Ascending aorta (tissue), 2 donors: ENCODE measurements at places on chromosomes 12 and 14. TPM values are rescaled to one million over a fixed set of nuclear protein-coding genes. Genes with fewer than 3 reads are reported as not detected.

C12orf50 gene
- not detected for total RNA-seq

ERP27 gene
- total RNA-seq, result not detected

TGM1 gene
- 1.7 TPM for total RNA-seq

- no peak overlapping the region for H3K4me3 ChIP-seq
- no peak overlapping the region for H3K27ac ChIP-seq
- H3K27me3 ChIP-seq, result no peaks in the 10 kb centered on the region
- no peaks in the 10 kb centered on the region for H3K4me1 ChIP-seq
These were observed 91.1 kb upstream of the FUT8 start for GRCh38 chr14:65321370-65321875.

GRCh38 chr12:92186038-92186470, 40.4 kb upstream of the BTG1 start:
- H3K27ac ChIP-seq, result no peak overlapping the region
- no peaks in the 10 kb centered on the region for H3K36me3 ChIP-seq
- H3K4me1 ChIP-seq, result no peaks in the 10 kb centered on the region
- DNase-seq, result no peak
- H3K4me3 ChIP-seq, result no peak overlapping the region
- H3K27me3 ChIP-seq, result no peaks in the 10 kb centered on the region

GRCh38 chr12:34396006-34396860, 373.9 kb downstream of the ALG10 start:
- H3K4me3 ChIP-seq, result no peak overlapping the region
- no peaks in the 10 kb centered on the region for H3K36me3 ChIP-seq
- H3K27ac ChIP-seq, result no peak overlapping the region
- peak; percentile 37 for DNase-seq
- H3K4me1 ChIP-seq, result no peaks in the 10 kb centered on the region

GRCh38 chr12:88471331-88472045, 108.8 kb downstream of the KITLG start:
- H3K27ac ChIP-seq, result peak overlapping the region; percentile 0
- no peaks in the 10 kb centered on the region for H3K4me1 ChIP-seq
- no peak for DNase-seq
- H3K36me3 ChIP-seq, result no peaks in the 10 kb centered on the region
- H3K27me3 ChIP-seq, result no peaks in the 10 kb centered on the region

DNA sequence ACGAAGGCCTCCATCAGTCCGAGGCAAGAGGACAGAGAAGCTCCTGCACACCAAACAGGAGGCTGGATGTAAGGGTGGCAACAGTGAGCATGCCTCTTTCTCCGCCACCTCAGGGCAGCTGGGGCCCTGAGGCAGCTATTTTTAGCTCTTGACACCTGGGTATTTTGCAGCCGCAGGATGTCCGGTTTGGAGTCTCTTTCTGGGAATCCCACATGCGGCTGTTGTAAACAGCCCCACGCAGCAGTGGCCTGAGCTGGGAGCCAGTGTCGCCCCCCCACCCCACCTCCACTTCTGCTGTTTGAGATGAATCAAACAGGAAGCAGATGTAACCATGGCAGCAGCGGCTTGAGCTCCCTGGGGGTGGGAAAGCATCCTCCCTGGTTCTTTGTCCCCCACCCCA, 11.7 kb downstream of the HDAC7 start:
- peak overlapping the region; percentile 97 for H3K27ac ChIP-seq
- DNase-seq, result peak; percentile 82
- peak overlapping the region; percentile 39 for H3K4me3 ChIP-seq
- H3K36me3 ChIP-seq, result no peaks in the 10 kb centered on the region
- no peaks in the 10 kb centered on the region for H3K27me3 ChIP-seq

DNA sequence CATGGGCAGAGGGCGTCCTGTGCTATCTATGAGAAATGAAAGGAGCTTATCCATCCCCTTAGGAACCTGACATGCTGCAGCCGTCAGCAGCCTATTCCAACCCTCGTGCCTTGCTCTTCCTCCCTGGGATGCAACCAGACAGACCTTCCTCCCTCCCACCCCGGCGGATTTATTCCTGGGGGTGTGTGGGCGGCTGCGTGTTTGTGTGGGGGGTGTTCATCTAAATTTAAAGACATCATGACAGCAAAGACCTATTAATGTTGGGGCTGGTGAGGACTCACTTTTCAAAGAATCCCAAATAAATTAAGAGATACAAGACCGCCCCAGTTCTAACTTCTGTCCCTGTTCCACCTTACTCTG, 52.0 kb downstream of the WSCD2 start:
- H3K27me3 ChIP-seq, result no peaks in the 10 kb centered on the region
- DNase-seq, result no peak
- no peaks in the 10 kb centered on the region for H3K36me3 ChIP-seq
- H3K4me3 ChIP-seq, result no peak overlapping the region
- H3K4me1 ChIP-seq, result no peaks in the 10 kb centered on the region

DNA sequence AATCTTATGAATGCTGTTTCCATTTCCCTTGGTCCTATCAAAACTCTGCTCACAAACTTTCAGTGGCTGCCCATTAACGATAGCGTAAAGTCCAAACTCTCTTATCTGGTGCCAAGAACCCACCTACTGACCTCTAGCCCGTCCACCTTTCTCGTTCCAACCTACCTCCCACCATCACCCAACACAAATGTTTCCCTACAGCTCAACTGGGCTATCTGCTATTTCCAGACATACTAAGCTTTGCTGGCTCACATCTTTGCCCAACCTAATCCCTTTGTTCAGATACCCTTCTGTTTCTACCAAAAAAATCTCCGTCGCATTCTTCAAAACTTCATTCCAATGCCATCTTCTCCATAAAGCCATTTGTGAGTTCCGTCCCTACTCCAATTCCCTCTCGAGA, 7.6 kb upstream of the NOP2 start:
- DNase-seq, result no peak
- H3K4me3 ChIP-seq, result no peak overlapping the region
- no peaks in the 10 kb centered on the region for H3K27me3 ChIP-seq
- no peaks in the 10 kb centered on the region for H3K4me1 ChIP-seq
- H3K27ac ChIP-seq, result no peak overlapping the region

- peaks cover 6% of the 10 kb centered on the region for H3K4me1 ChIP-seq
- no peaks in the 10 kb centered on the region for H3K27me3 ChIP-seq
- H3K4me3 ChIP-seq, result no peak overlapping the region
These were observed 13.0 kb upstream of the PCED1B start for GRCh38 chr12:47066278-47067025.
